ENCODE measurements at places on chromosomes 6 and 20.

DNA sequence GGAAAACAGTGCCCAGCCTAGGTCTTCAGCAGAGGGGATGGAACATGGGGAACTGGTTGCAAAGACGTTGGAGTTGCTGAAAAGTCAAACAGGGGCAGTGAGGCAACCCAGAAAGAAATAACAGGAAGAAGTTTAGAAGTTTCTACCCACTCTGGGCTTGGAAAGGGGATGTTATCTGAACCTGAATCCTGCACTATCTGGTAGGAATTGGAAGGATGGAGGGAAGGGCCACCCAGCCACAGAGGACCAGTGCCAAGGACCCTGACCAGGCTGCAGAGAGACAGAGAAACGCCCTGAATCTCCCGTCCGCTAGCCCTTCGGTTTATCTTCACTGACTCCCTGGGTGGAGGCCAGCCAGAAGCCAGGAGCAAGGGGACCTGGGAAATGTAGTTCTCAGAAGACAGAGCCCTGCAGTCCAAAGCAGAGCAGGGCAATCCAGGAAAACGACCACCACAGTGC is 217.3 kb upstream of the RREB1 start:
- no peak for DNase-seq

DNA sequence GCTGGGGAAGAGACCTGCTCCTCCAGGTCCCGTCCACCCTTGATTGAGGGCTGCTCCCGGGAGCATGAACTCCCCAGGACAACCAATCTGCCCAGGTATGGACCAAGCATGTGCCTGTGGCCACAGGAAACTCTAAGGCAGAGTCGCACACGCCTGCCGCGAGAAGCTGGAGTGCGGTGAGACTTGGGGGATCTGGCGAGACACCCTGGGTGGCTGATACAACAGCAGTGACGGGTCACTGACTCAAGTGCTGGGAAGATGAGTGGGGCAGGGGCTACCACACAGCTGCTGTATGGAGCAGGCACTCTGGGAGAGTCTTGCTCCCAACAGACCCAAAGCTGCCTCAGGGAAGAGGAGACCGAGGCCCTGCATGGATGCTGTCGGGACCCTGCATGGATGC is 40.1 kb downstream of the BFSP1 start:
- no peak for DNase-seq

DNA sequence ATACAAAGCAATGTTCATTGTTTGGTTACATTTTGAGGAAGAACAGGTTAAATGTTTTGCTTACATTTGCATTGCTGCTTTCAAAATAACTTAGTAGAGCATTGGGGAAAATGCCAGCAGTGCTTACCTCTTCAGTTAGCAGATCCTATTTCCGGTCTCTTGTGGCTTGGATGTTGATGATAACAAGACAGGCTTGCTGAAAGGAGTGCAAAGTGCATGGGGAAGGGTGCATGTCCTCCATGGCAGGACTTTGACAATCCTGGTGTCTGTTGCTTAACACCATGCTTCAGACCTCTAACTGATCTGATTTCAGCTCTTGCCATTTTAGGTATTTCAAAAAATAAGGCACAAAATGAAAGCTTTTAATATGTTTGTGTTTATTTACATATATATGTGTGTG is 21.1 kb downstream of the TPD52L1 start:
- DNase-seq = no peak

- DNase-seq = no peak
Measured at GRCh38 chr6:18246205-18246604, 18.1 kb downstream of the DEK start.

- DNase-seq = no peak
Measured at GRCh38 chr6:95286874-95287273, 290.5 kb upstream of the MANEA start.

GRCh38 chr20:64064145-64064698 is 1.2 kb downstream of the TCEA2 start:
- no peak for DNase-seq

DNA sequence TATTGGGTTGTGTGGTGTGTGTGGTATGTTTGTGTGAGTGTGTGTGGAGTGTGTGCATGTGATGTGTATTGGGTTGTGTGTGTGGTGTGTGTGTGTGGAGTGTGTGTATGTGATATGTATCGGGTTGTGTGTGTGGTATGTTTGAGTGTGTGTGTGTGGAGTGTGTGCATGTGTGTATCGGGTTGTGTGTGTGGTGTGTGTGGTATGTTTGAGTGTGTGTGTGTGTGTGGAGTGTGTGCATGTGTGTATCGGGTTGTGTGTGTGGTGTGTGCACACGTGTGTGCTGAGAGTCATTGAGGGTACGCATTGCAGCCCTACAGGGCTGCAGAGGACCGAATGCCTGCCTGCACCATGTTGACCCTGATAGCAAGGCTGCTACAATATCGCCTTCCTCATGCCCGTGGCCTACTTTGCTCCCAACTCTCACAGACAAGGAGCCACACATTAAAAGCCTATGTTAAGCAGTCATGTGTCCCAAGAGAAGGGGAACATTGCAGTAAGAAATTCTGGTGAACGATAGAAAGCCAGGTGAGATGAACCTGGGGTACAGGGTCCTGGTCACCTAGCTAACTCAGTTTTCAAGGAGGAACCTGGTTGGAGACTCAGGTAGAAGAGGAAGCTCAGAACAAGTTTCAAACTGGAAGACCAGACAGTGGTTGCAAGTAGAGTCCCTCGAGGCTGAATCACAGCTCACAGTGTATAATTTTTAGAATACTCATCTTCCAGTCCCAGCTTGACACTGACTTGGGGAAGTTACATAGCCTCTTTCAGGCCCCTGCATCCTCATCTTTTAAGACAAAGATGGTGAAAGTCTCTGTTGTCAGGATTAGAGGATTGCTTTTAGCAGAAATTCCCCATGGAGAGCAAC is 45.7 kb upstream of the TMEM170B start:
- DNase-seq = no peak

DNA sequence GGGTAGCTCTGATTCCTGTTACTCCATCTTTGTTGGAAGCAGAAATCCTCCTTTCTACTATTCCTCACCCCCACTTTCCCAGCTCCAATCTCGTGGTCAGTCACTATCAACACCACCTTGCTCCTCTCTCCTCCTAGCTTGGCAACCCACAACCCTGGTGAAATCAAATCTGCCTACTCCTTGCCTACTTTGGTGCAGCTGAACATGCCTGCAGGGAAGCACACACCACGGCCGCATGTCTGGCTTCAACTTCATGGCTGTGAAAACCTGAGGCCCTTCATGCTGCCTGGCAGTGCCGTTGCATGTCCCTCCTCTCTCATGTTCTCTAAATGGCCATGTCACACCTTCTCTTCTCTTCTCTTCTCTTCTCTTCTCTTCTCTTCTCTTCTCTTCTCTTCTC is 112.4 kb upstream of the FOXA2 start:
- DNase-seq = no peak

GRCh38 chr6:150668900-150669302 is 69.2 kb downstream of the PLEKHG1 start:
- no peak for DNase-seq

GRCh38 chr20:25592135-25592852 is 7.0 kb upstream of the NINL start:
- no peak for DNase-seq

GRCh38 chr6:101417900-101418299 is 24.4 kb downstream of the GRIK2 start:
- no peak for DNase-seq

DNA sequence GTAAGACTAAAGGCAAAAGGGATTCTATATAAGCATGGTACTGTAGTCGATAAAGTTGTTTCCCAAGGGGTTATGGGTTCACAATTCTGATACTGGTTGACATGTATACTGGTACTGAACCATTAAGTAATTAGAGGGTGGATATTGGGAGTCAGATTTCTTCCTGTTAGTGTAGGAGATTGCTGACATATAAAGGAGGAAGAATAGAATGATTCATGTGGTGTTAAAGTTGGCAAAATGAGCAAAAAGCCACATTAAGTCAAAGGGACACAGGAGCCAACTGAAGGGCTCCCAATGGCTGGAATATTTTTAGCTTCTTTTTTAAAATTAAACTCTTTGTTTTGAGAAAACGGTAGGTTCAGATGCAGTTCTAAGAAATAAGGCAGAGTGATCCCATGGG is 161.8 kb upstream of the PRND start:
- no peak for DNase-seq

DNA sequence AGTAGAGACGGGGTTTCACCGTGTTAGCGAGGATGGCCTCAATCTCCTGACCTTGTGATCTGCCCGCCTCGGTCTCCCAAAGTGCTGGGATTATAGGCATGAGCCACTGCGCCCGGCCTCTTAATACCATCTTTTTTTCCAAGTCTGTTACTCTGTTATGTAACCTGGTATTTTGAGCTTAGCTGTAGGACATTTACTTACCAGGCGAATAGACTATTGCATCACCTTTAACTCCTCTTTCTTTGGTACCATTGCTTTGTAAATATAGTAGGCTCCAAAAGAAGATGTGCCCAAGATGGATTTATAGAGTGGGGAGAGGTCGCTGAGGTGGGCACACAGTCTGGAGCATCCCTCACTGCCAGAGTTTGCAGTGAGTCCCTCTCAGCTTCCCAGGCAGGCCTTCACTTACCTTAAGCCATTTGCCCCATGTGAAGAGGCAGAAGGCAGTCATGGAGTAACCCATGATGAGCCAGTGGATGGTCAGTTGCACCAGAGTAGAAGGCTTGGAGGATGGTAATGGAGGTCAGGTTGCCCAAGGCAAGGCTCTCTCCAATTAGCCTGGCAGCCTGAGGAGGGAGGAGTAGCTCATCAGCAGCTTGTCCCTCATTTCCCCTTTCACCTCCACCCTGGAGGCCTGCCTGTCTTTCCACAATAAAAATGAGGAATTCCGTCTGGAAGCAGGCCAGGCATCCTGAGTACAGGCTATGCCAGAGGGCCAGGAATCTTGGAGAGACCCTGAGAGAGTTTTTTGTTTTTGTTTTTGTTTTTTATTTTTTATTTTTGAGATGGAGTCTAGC is 9.7 kb downstream of the TIAM2 start:
- no peak for DNase-seq

GRCh38 chr20:44931911-44932310 is 22.1 kb downstream of the PABPC1L start:
- DNase-seq = no peak

GRCh38 chr20:7217606-7218005 is 450.1 kb downstream of the BMP2 start:
- DNase-seq = no peak

DNA sequence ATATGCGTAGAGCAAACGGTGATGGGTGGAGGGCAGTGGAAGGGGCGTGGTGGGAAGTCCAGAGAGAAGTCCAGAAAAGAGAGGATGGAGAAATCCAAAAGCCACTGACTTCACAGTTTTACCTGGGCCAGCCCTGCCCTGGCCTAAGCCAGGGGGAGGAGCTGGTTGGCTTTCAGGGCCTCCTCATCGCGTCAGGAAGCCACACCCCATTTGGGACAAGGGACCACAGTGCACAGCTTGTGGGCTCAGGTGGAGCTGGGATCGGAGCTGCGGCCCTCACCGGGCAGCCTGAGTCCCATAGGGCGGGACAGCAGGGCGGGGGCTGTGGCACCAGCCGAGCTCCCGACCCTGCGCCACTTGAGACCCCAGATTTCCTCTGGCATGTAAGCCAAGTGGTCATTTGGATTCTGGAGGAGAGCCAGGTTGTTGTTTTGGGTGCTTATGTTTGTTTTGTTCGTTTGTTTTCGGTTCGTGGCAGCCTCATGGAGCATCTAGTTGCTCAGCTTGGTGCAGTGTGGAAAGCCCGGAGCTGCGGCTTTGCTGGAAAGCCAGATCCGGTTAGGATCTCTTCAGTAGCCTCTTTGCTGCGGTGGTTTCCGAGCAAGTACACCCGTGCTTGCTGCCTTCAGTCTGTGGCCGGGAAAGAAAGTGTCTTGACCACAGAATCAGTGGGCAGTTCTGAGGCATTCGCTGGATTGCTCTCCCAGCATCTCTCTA is 42.2 kb downstream of the RIOK1 start:
- DNase-seq = no peak

DNA sequence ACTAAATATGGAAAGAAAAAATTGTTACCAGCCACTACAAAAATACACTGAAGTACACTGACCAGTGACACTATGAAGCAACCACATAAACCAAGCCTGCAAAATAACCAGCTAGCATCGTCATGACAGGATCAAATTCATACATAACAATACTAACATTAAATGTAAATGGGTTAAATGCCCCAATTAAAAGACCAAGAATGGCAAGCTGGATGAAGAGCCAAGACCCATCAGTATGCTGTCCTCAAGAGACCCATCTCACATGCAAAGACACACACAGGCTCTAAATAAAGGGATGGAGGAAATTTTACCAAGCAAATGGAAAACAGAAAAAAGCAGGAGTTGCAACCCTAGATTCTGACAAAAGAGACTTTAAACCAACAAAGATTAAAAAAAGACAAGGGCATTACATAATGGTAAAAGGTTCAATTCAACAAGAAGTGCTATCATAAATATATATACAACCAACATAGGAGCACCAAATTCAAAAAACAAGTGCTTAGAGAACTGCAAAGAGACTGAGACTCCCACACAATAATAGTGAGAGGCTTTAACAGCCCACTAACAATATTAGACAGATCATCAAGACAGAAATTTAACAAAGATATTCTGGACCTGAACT is 104.8 kb downstream of the HACE1 start:
- no peak for DNase-seq

Data from T follicular helper cell (primary cell).